ENCODE measurements at places on chromosomes 5 and 9.

- no peak for DNase-seq
Observed at GRCh38 chr9:21266733-21267484, 27.1 kb upstream of the IFNA14 start.

- DNase-seq: no peak
Observed at GRCh38 chr9:36881743-36882441, 152.2 kb downstream of the PAX5 start.

- no peak for DNase-seq
Observed at GRCh38 chr9:124454791-124455443, 4.7 kb downstream of the ADGRD2 start.

- DNase-seq: no peak
Observed at GRCh38 chr5:132265336-132266030, 8.0 kb downstream of the PDLIM4 start.

DNA sequence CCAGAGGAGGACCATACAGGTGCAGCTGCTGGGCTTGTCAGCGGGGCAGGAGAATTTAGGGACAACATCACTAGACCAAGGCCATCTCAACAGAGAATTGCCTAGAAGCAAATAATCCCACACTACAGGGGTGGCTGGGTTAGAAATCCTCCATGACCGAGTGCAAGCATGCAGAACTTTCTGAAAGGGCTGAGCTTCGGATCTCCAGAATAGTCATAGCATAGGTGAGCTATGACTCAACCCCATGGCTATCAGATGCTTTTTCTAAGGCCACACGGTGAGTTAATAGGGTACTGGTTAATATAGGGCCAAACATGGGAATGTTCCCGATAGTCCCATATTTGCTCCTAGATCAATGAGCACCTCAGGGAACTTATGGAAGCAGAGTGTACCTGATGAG lies 4.2 kb downstream of the KCNIP1 start:
- DNase-seq: no peak

DNA sequence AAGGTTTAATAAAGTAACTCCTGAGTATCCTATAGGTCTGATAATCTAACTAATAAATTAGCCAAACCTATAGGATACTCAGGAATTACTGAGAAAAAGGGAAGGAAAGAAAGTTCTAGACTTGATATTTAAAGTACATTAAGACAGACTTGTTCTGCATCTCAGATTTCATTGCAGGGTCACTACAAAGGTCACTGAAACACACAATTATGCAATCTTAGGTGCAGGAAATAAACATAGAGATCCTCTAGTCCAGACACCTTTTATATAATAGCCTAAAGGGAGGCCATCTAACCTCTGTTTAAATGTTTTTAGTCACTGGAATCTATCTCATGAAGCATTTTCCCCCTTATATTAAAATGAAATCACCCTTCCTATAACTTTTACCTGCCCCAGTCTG lies 1215.7 kb downstream of the MAT2B start:
- DNase-seq: no peak

DNA sequence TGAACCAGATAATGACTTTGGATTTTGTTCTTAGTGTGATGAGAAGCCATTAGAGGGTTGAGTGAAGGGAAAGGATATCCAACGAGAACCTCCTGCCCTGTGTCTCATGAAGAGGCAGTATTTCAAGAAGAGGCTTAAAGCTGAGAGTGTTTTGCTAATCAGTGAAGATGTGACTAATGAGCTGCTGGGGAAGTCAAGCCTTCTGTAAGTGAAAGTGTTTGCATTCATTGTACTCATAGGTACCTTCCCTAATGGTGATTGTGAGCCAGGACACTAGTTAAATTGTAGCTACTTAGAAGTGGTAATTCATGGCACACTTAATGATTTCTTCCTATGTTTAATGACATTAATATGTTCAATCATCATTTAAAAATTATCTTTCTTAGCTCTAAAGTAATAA lies 23.7 kb downstream of the PIP5K1B start:
- no peak for DNase-seq

DNA sequence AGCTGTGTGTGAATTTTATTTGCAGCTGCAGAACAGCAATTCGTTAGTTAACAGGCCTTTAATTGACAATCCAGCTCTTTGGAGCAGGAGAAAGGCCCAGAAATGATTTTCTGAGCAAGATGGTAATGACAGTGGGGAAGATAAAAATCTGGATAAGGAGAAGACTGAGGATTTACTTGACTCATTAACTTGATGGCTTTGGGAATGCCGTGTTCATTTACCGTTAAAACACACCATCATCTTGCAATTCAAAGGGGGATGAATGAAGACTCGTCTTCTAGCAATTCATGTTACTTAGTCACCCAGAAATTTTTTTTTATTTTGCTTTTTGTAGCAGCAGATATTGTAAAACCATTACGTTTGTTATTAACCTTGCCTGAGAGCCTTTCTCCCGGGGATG lies 52.0 kb downstream of the PTTG1 start:
- no peak for DNase-seq

GRCh38 chr9:113154471-113154870 lies 3.7 kb downstream of the SLC31A2 start:
- peak; percentile 62 for DNase-seq

DNA sequence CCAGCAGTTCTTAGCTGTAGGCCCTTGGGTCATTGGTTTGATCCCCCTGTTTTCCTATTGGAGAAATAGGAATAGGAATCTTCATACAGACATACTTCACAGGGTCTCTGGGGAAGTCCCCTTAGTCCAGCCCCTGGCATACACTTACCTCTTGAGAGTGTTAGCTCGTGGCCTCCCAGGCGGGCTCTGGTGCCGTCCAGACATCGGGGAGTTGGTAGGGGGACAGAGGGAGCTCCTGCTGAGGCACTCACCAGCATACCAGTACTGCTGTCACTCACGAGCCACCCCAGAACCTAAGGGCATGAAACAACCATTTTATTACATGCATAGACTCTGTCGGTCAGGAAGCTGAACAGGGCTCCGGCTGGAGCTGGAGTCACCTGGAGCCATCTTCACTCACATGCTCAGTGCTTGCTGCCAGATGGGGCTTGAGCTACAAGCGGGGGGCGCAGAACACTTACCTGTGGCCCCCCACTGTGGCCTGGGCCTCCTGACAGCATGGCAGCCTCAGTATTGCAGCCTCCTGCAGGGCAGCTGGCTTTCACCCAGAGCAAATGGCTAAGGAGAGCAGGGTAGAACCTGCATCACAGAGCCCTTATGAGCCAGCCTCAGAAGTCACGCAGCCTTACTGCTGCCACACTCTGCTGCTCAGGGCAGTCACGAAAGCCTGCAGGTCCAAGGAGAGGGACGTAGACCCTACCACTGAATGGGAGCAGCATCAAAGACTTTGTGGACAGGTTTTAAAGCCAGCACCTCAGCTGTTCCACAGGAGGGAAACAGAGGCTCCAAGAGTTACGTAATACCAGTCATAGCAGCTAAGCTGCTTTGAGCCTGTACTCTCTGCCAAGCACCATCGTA lies 58.3 kb upstream of the ANGPTL2 start:
- DNase-seq: no peak

- no peak for DNase-seq
Observed at GRCh38 chr5:157710882-157711281, 20.3 kb upstream of the THG1L start.
